ENCODE measurements at places on chromosomes 13 and 19.

DNA sequence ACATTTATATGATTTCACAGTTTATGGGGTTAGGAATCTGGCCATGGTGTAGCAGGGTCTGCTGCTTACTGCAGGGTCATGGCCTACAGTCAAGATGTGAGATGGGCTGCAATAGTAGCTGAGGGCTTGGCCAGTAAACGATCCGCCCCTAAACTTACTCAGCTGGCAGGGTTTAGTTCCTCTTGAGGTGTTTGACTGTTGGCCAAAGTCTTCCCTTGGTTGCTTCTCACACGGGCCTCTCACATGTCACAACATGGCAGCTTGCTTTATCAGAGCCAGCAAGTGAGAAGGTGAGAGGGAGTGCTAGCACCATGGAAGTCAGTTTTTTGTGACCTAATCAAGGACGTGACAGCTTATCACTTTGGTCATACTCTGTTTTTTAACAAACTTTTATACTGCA, 77.1 kb downstream of the DNAJC3 start:
- DNase-seq, result no peak

- DNase-seq, result no peak
These were observed 19.8 kb downstream of the ADPRHL1 start for GRCh38 chr13:113433391-113433916.

GRCh38 chr13:36789061-36789460, 30.0 kb upstream of the RFXAP start:
- DNase-seq, result no peak

DNA sequence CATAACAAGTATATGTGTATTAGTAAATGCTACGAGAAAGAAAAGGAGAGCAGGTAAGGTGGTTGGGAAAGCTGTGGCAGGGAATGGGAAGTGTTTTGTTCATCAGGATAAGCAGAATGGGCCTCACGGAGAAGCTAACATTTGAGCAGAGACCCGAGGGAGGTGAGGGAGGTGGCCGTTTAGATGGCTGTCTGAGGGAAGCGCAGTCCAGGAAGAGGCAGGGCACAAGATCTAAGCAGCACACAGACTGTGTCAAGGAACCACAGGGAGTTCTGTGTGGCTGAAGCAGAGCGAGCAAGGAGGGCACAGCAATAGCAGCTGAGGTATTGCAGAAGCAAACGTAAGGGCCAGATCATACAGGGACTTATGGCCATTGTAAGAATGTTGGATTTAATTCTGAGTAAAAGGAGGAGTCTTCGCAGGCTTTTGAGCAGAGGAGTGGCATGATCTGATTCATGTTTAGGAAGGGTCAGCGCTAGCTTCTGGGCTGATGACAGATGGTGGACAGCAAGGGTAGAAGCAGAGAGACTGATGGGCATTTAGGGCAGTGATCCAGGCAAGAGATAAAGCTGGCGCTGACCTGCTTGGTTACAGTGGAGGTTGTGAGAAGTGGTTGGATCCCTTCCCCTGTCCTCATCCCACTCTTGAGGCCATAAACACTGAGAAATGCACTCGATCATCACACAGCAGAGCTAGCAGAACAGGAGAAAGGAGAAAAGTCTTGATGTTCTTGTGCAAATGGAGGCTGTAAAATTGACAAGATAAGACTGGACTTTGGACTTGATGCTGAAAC, 199.9 kb downstream of the LACC1 start:
- DNase-seq, result no peak

DNA sequence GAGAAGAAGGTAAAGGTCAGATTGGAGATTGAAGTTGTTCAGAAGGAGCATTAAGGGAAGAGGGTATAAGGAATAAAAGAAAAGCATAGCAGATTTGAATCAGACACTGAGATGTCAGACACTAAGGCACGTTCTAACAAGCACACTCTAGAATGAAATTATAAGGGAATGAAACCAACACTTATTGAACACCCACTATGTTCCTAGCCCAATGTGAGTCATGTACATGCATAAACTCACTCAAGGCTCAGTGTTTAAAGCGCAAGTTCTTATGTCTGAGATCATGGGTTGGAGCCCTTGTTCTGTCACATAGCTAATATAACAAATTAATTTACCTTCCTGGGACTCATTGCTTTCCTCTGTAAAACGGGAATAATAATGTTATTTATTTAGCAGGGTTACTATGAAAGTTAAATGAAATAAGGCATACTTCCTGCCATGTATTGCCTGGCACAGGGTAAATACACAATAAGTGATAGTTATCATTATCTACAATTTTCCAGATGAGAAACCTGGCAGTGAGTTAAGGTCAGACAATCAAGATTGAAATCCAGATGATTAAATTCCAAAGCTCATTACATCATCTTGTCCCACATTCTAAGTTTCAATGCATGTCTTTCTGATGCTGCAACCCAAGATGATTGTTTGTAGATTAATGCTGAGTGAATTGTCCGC, 68.3 kb upstream of the DACH1 start:
- no peak for DNase-seq

DNA sequence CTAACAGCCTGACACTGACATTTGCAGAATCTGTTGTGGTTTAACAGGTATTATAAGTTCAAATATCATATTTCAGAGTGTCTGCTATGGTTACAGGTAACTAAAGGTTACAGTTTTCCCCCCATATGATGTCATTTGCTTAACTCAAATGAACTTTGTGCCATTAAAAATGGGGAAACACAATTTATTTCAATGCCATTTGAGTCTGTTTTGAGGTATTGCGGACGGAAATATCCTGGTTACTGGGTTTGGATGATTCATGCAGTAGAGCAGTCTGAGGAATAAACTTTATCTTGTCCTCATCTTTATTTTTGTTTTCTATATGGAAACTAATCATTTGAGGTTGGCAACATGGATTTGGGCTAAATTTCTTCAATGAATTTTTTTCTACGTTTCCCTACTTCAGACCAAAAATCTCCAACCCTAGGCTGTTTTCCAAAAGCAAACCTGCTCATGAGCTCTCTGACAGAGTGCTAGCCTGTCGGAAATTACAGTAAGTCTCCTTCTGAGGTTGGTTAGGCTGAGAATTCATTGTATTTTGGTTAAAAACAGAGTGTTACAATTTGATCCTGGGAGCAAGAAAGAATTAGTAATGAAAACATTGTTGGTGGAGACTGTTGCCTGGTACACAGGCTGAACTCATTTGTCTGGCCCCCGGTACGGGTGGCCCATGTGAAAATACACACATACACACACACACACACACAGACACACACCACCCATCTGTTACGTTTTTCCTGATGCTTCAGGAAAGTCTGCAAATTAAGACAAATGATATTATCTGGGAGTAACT, 66.1 kb downstream of the AKAP11 start:
- DNase-seq, result no peak

- DNase-seq, result no peak
These were observed 64.0 kb downstream of the ANKRD10 start for GRCh38 chr13:110850840-110851239.

GRCh38 chr19:34431681-34432402, 3.7 kb downstream of the UBA2 start:
- DNase-seq, result no peak

GRCh38 chr19:42132851-42133528, 744 bp upstream of the POU2F2 start:
- DNase-seq, result peak; percentile 64

- no peak for DNase-seq
These were observed 13.6 kb downstream of the ACP7 start for GRCh38 chr19:39097721-39098120.

DNA sequence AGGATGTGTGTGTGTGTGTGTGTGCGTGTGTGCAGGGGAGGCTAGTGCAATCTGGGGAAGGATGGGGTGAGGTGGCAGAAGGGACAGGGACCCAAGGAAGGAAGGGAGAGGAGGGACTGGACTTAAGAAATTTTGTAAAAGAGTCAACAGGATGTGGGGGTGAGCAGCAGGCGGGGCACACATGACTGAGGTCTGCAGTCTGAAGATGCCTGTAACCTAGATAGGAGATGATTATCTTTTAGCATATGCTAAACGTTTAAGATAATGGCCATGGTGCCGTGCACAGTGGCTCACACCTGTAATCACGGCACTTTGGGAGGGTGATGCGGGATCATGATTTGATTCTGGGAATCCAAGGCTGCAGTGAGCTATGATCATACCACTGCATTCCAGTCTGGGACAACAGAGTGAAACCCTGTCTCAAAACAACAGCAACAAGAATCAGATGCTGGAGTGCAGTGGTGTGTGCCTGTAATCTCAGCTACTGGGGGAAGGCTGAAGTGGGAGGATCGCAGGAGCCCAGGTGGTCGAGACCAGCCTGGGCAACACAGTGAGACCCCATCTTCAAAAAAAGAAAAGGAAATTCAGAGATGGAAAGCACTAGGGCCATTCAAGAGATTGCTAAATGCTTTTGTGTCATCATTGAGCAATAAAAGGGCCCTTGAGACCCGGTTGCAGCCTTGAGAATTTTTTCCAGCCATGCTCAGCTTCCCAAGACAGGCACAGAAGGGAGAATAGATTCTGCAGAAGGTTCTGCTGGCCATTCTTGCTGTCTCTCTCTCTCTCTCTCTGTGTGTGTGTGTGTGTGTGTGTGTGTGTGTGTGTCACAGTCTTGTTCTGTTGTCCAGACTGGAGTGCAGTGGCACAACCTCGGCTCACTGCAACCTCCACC, 3.8 kb upstream of the ZNF414 start:
- no peak for DNase-seq

DNA sequence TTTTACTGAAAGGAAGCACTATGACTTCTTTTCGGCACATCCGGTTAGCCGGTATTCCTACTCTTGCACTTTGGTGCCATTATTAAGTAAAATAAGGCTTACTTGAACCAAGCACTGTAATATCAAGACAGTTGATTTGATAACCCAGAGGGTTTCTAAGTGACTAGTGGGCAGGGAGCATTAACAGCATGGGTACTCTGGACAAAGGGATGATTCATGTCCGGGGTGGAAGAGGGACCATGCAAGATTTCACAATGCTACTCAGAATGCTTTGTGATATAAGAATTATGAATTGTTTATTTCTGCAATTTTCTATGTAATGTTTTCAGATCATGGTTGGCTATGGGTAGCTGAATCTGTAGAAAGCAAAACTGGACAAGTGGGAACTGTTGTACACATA, 282.1 kb downstream of the TDRD3 start:
- no peak for DNase-seq

DNA sequence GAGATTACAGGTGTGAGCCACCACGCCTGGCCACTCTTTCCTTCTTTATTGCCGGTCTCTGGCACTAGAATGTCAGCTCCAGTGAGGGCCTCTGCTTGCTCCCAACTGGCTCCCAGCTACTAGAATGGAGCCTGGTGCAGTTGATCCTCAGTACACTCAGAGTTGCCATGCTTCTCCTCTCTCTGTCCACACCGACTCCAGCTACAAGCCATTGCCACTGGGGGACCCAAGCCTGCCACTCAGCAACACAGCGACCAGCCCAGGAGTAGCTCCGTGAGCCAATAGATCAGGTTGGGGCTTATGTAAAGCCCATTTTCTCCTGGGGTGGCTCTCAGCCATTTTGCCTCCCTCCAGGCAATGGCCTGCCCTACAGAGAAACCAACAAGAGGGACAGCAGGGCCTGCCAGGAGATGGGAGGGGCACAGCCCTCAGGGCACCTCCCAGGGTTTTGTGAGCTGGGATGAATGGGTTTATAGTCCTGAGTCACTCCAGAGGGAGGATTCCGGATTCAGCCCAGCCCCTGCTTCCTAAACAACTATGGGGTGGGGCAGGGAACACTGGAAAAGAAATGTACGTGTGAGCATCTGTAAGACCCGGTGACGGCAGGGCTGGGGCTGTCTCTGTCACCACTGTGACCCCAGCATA, 36.5 kb downstream of the OPA3 start:
- DNase-seq, result no peak

Measured in stimulated activated CD8-positive, alpha-beta memory T cell treated with anti-CD3 and anti-CD28 coated beads, Interleukin-7, amount 100 ng/mL, for 24 hours (primary cell).